Stimulated activated CD8-positive, alpha-beta memory T cell treated with anti-CD3 and anti-CD28 coated beads, Interleukin-2, amount 100 ng/mL, for 1 hour (primary cell): ENCODE measurements at places on chromosomes 11 and 22.

DNA sequence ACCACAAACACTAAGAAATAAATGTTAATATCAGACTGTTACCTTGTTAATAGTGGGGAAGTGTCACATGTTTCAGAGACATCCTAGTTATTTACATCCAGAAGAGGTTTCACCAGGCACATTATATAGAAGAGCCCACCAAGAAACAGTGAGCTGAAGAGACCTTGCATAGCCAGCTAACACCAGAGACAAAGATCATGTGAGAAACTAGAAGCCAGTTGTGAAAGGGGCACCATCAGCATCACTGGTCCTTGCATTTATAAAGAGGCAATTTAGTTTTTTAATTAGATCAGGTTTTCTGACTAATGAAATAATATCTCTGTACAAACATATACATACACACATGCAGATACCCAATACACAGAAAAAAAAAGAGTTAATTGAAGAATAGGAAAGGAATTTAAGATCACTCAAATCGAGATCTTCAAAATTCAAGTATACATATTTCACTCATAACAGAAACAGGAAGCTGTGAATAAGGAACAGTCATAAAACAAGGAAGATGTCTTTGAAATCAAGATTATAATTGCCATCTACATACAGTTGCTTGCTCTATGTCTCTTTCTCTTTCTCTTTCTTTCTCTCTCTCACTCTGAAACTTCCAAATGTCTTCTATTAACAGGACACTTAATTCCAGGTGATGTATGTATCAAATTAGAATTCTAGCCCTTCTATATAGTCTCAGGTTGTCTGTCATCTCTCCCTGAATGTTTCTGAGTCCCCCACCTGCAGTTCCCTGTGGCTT, 348.7 kb downstream of the ETS1 start:
- DNase-seq, result no peak

DNA sequence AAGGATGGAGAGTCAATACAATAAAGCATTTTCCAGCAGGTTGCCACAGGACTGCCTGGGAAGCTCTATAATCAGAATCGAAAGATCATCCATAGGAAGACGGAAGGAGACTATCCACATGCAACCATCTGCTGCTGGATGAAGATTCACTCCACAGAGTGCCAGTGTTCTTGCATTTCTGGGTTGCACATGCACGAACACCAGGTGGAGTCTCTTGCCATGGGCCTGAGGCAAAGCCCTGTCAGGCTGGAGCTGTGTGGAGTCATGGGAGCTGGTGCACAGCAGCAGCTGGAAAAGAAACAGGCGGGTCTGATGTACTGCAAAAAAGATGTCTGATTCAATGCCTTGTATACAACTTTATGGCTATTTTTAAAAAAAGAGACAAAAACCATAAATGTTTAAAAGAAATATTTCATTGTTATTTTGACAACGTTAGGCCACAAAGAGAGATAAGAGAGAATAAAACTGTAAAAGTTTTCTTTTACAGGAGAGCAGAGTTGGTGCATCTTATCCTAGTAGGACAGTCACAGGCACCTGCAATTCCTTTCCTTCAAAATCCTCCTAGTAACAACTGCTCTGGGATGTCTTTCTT, 12.9 kb upstream of the FAT3 start:
- DNase-seq, result no peak

DNA sequence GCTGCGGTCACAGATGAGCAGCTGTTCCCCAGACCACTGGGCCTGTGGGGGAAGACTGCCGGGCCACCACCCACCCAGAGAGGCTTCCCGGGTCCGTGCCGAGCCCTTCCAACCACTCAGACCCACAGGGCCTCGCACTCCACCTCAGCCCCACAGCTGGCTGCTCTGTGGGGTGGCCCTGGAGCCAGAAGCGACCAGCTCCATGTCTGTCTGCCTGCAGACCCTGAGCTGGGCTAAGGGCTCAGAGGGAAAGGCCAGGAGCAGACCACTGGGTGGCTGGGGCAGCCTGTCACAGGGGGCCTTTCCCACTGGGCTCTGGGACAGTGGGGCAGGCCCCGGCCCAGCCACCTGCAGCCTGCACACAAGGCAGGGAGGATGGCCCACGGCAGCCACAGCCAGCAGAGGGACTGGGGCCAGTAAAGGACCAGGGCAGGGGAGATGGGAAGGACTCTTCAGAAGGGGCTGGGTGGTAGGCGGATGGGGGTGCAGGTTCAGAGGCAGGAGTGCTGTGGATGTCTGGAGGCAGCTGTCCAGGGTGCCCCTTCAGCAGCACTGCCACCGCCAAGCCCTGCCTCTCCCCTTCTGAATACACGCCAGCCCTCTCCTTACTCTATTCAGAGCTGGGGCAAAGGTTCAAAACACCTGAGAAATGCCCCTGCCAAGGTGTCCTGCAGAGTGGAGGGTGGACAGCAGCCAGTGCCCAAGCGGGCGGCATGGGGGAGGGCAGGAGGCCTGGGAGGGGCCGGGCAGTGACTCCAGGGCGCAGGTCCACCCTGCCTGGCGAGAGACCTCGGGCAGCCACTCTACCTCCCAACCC, 32.2 kb downstream of the GNB1L start:
- no peak for DNase-seq

GRCh38 chr22:29308148-29308790, 1.8 kb downstream of the GAS2L1 start:
- DNase-seq, result no peak

- no peak for DNase-seq
Measured at GRCh38 chr11:122813894-122814270, 24.4 kb upstream of the CRTAM start.

- no peak for DNase-seq
Measured at GRCh38 chr11:6402061-6402470, 11.8 kb downstream of the SMPD1 start.

- no peak for DNase-seq
Measured at GRCh38 chr11:17933708-17934107, 79.1 kb downstream of the SERGEF start.

DNA sequence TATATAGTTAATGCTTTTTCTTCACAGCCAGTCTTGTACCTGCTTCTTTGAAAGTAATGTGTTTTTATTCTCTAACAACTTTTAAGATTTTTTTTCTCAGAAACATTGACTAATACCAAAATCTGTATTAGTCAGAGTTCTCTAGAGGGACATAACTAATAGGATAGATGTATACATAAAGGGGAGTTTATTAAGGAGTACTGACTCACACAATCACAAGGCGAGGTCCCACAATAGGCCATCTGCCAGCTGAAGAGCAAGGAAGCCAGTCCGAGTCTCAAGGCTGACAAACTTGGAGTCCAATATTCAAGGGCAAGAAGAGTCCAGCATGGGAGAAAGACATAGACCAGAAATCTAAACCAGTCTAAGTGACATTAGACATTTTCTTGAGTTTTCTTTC, 140.0 kb downstream of the RAB38 start:
- no peak for DNase-seq

- no peak for DNase-seq
Measured at GRCh38 chr11:9571763-9572115, 1.7 kb upstream of the WEE1 start.

- no peak for DNase-seq
Measured at GRCh38 chr11:41921746-41922390, 462.4 kb upstream of the LRRC4C start.
